ENCODE measurements at places on chromosomes 12 and 14.

DNA sequence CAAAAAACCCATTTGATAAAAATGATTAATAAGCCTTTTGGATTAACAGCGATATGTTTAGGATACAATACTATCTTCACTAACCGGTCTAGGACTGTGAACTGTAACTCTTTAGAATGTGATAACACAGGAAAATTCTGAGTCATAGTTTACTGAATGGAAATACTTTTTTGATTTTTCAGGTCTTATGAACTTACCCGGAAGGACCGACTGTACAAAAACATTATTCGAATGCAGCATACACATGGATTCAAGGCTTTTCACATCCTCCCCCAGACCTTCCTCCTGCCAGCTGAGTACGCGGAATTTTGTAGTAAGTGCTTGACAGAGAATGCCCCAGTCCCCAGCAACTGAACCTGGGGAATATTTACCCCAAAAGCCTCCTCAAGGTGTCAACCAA is 29.0 kb downstream of the TTLL5 start:
- no peak for DNase-seq

GRCh38 chr14:105330491-105330895 is 15.9 kb downstream of the PACS2 start:
- DNase-seq = peak; percentile 20

GRCh38 chr12:6987956-6988553 is 17.3 kb downstream of the EMG1 start:
- DNase-seq = no peak

- no peak for DNase-seq
These were observed 1.1 kb upstream of the PAPLN start for GRCh38 chr14:73236157-73236556.

DNA sequence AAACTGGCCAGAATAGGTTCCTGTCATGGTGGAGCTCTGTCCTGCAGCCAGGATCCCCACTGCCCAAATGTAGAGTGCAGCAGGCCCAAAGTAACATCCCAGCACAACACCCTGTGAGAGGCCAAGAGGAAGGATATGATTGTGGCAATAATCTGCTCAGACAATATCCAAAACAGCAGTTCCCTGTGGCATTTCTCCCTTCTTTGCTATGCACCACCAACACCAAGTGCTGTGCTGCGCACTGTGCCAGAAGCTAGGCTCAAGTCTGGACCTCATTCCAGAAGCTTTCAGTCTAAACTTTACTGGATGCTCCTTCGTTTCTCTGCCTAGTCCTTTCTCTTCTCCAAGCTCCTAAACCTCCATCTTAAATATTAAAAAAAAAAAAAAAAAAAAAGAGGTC is 33.4 kb downstream of the SLC11A2 start:
- no peak for DNase-seq

GRCh38 chr12:26661399-26661798 is 171.6 kb downstream of the ITPR2 start:
- no peak for DNase-seq

DNA sequence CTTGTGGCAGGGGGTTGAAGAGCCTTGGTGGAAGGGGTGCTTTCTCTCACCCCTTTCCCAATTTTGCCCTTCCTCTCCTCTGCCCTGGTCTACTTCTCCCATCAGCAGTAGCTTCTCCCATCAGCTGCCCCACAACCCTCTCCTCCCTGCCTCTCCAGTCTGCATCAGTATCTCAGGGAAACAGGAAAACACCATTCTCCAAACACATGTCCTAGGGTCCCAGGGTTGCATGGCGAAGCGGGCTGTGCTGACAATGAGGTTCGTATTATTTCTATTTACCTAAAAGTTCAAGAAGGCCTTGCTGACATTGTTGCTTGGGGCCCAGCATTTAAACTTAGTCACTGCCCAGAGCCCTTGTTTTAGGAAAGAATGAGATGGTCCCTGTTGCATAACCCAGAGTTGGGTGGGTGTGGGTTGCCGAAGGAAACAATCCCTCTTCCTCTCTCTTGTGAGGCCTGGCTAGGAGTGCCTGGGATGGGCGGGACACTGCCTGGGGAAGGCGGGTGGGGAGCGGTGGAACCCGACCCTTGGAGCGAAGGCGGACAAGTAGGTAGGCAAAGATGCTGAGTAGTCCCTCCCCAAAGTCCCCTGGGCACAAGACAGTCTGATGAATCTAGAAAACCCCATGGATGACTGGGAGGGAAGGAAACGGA is 1.3 kb upstream of the IGFBP6 start:
- DNase-seq = peak; percentile 19

- DNase-seq = no peak
These were observed 349 bp downstream of the CDC42BPB start for GRCh38 chr14:103057028-103057371.

GRCh38 chr14:76267322-76268046 is 108.5 kb upstream of the ESRRB start:
- DNase-seq = no peak

DNA sequence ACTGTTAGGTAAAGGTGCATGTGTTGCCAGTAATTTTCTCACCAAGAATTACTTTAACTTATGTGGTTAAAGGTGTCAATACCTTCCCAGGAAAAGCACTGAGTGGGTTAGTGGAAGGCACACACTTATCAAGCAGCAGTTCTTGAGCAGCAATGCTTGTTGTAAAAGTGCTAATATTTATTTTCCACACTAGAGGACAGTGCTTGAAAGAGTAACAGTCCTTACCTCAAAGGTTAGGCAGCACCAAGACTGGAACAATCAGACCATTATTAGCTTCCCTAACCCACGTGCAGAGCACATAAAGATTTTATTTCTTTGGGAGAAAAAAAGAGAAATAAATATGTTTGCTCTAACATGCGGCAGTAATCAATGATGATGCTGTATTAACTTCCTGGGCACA is 48.8 kb upstream of the KRR1 start:
- DNase-seq = peak; percentile 63

GRCh38 chr12:52181746-52182145 is 10.1 kb downstream of the KRT80 start:
- DNase-seq = no peak

- no peak for DNase-seq
These were observed 22.5 kb downstream of the CABP1 start for GRCh38 chr12:120662879-120663278.

DNA sequence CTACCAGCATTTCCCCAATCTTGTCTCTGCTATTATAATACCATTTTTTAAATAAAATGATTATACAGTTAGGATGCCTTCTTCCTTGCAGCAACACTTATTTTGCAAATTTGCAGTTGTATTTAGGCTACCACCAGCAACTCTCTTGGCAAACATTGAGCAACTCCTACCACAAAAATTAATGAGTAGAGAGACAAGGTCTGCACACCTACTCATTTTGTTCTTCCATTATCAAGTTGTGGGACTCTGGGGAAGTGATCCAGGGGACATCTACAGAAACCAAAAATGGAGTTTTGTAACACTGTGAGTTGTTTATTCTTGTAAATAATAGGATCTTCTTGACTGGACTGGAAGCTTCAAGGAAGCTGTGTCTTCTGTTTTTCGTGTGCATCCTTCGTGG is 38.6 kb downstream of the DGLUCY start:
- DNase-seq = no peak

DNA sequence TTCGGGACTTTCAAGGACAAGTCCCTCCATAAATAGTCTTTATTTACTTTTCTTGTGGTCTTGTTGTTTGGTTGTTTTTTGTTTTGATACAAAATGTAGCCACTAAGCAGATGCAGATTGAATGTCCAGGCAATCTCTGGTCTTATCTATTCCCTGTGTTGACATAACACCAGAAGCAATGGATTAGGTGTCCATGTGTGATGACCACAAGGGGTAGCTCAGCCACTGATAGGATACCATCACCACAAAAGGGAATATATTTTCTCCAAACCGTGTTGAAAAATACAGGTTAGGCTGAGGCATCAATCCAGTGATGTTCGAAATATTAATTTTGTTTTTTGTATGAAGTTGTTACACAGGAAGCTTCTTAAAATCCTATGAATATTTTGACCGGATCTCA is 196.3 kb downstream of the EPS8 start:
- no peak for DNase-seq

GRCh38 chr12:14258575-14258940 is 106.9 kb upstream of the ATF7IP start:
- DNase-seq = no peak

DNA sequence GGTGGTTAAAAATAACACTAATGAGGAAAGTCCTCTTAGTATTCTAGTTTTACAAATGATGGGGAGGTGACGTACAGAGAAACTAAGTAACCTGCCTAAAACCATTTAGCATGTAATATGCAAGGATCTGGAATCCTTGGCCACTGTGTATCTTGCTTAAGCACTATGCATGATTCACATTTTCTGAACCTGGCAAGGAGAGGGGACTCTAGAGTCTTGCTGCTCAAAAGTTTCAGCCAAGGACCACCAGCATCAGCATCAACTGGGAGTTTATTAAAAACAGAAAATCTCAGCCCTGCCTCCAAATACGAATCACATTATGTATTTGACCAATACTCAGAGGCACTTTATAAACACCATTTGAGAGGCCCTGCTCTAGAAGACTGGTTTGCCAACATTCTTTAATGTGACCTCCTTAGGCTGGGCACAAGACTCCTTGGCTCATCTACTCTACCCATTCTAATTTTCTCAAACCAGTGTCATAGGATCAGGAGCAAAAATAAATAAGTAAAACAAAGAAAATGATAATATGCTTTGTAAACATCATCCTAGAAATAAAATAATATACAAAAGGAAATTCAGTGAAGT is 52.9 kb downstream of the ABCC9 start:
- no peak for DNase-seq

- no peak for DNase-seq
These were observed 55.1 kb downstream of the CALM1 start for GRCh38 chr14:90451961-90452360.

DNA sequence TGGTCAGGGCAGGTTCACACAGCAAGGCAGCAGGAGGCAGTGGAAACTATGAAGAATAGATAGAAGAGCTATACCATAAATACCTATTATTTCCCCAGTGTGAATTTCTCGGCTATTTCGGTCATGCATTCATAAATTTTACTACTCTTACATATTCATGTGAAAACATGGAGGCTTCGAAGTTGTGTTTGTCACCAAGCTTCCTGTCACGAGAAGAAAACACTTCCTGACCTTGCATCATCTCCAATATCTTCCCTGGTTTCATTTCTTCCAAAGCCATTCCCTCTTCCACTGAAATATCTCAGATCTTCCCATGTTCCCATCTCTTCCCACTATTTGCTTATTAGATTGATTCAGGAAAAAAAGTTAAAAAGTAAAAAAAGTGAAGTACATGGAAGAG is 80.4 kb downstream of the CPNE8 start:
- no peak for DNase-seq

- DNase-seq = peak; percentile 26
These were observed 2.7 kb downstream of the BHLHE41 start for GRCh38 chr12:26122061-26122680.

- DNase-seq = no peak
These were observed 18.7 kb upstream of the FBRSL1 start for GRCh38 chr12:132471011-132471857.

GRCh38 chr12:52627395-52628110 is 9.2 kb upstream of the KRT73 start:
- no peak for DNase-seq
